ENCODE measurements at places on chromosomes 3 and 15.

- peaks cover 7% of the 10 kb centered on the region for H3K27me3 ChIP-seq
- no peaks in the 10 kb centered on the region for H3K36me3 ChIP-seq
- H3K4me1 ChIP-seq: no peaks in the 10 kb centered on the region
- no peak overlapping the region for H3K27ac ChIP-seq
- no peak overlapping the region for H3K4me3 ChIP-seq
- DNase-seq: no peak
Measured at GRCh38 chr3:159941038-159942000, 47.3 kb upstream of the IL12A start.

- H3K4me1 ChIP-seq: peaks cover 16% of the 10 kb centered on the region
- no peaks in the 10 kb centered on the region for H3K36me3 ChIP-seq
- H3K27ac ChIP-seq: no peak overlapping the region
- no peak overlapping the region for H3K4me3 ChIP-seq
Measured at GRCh38 chr15:101404245-101404644, 85.3 kb downstream of the PCSK6 start.

DNA sequence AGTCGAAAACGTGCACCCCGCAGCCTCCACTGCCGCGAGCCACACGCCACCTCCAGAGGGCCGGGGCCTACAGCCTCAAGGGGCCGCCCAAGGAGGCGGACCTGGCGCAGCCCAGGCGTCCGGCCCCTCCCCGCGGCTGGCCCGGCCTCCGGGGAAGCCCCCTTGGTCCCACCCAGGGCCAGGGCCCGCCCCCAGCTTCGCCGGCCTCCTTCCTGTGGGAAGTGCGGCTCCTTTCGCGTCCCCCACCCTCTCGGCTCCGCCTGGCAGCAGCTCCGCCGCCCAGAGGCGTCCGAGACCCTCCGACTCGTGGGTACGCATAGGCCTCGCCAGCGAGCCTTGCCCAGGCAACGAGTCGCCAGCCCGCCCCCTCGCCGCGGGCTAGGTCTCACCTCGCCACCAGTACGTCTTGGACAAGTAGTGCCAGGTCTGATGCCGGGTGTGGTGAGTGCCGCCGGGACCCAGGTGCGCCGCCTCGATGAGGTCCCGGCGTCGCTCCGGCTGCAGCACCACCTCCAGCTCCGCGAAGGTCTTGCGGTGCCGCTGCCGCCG is 642 bp downstream of the ZBTB11 start:
- H3K27ac ChIP-seq: peak overlapping the region; percentile 98
- peaks cover 28% of the 10 kb centered on the region for H3K4me1 ChIP-seq

GRCh38 chr15:76401285-76401684 is 64.7 kb downstream of the ISL2 start:
- H3K4me1 ChIP-seq: peaks cover 6% of the 10 kb centered on the region
- H3K4me3 ChIP-seq: no peak overlapping the region
- no peak for DNase-seq
- H3K27ac ChIP-seq: no peak overlapping the region
- peaks cover 18% of the 10 kb centered on the region for H3K36me3 ChIP-seq

DNA sequence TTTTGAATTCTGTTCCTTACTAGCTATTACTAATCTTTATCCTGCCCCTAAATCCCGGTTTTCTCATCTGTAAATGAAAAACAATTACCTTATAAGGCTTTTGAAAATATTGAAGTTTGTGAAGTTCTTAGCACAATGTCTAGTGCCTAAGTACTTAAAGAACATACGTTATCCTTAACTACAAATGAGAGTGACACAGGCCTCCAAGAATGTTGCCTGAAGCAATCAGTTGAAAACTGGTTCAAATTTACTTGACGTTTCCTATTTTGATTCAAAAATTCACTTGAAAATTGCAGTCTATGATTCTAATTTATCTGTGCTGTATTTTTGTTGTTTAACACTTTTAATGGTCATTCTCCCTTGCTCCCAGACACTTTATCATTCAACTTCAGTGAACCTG is 3.2 kb downstream of the SENP7 start:
- H3K4me1 ChIP-seq: peaks cover 8% of the 10 kb centered on the region
- H3K27me3 ChIP-seq: peaks cover 3% of the 10 kb centered on the region
- peaks cover 15% of the 10 kb centered on the region for H3K36me3 ChIP-seq
- no peak for DNase-seq
- peak overlapping the region; percentile 78 for H3K27ac ChIP-seq

Measured in type B pancreatic cell (in vitro differentiated cells).